ENCODE measurements at places on chromosomes 3 and 15.

DNA sequence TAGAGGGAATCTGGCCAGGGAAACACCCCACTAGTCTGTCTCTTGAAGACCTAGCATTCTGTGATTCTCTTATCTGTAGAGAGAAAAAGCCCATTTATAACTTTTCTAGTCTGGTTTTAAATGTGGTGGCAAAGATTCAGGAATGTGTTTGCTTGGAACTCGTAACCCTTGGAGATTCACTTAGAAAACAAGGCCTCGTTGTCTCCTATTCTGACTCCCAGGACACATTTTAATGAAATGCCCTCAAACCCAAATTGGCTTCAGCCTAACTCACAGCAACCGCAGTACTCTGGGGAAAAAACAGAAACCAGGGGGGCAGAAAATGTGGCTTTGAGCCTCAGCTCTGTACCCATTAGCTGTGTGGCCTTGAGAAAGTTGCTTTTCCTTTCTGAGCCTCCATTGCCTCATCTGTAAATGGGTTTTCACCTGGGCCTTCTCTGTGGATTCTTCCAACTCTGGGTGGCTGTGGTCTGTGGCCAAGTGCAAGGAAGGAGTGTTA, 36.5 kb downstream of the RPLP1 start:
- DNase-seq = no peak

GRCh38 chr3:186915806-186916796, 14.2 kb upstream of the ST6GAL1 start:
- no peak for DNase-seq

- peak; percentile 13 for DNase-seq
Measured at GRCh38 chr3:112770032-112770626, 76.5 kb downstream of the CD200R1L start.

- DNase-seq = no peak
Measured at GRCh38 chr3:154844863-154845262, 235.3 kb upstream of the MME start.

DNA sequence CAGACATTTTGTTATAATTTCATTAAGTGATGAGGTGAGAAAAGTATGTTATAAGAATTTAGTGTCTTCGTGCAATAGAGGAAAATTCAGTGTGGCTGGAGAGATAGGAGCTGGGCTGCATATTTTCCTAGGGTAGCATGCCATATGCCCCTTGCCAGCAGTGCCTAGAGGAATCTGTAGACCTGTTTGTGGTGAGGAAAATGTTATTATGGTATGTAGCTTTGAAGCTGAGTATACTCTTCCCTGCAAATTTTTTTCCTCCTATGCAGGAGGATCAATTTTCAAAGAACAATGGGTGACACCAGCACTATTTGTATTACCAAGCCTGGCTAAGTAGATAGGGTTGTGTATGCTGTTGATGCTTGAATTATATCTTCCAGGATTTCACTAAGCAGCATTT, 200.6 kb downstream of the EDEM1 start:
- no peak for DNase-seq

DNA sequence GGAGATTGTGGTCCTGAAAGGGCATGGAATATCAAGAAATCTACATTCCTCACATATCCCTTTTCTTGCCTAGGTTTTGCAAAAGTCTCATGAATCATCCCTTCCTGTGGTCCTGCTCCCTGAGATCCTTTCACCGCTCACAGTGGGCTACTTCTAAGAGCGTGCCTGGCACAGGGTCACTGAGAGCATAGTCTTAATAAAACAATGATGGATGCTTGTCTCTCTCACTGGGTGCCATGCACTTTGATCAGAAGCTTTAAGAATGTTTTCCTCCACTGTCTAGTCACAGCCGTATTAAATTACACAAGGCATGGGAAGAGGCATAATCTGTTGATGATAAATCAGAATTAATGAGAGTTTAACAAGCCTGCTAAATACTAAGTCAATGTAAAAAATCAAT, 269.7 kb upstream of the ATP10A start:
- no peak for DNase-seq

DNA sequence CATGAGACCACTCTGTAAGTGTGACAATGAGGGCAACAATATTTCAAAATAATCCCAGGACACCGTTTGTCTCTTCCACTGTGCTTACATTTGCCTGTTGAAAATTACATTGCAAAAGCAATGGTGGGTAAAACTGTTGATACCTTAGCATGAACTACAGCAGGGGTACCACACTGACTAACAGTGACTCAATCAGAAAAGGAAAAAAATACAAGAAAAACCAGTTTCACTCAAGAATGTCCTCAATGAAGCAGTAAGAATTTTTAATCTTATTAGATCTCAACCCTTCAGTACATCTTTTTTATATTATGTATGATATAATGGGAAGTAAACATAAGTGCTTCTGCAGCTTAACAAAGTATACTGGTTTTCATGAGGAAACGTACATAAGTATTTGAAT, 1.6 kb upstream of the CCDC54 start:
- no peak for DNase-seq

DNA sequence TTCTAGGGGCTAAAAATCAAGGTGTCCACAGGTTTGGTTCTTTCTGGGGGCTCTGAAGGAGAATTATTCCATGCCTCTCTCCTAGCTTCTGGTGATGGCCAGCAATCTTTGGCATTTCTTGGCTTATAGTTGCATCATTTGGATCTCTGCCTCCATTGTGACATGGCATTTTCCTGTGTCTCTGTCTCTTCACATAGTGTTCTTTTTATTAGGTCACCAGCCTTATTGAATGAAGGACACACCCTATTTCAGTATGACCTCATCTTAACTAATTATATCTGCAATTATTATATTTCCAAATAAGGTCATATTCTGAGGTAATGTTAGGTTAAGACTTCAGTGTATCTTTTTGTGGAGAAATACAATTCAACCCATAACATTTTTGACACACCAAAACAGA, 3.2 kb upstream of the GBE1 start:
- DNase-seq = no peak

GRCh38 chr3:16707260-16707659, 102.0 kb upstream of the DAZL start:
- DNase-seq = no peak

DNA sequence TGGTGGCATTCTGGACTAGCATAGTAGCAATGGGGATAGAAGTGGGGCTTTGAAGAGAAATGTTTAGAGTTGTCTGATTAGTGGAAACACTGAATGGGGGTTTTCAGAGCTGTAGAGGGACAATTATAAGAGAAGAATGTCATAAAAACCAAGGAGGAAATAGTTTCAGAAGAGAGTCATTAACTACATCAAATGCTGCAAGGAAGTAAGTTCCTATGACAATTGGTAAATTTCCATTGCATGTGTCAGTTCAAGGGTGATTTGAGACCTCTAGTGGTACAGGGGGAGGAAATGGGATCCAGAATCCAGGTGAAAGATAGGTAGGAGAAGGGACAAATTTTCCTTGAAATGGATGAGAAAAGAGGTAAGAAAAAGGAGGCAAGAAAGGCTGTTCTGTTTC, 68.3 kb upstream of the TBC1D5 start:
- no peak for DNase-seq
